ENCODE measurements at places on chromosomes 7 and 10.

- DNase-seq, result no peak
These were observed 224.2 kb upstream of the NPY start for GRCh38 chr7:24059775-24060174.

- DNase-seq, result no peak
These were observed 17.4 kb downstream of the PDE6C start for GRCh38 chr10:93629647-93630305.

DNA sequence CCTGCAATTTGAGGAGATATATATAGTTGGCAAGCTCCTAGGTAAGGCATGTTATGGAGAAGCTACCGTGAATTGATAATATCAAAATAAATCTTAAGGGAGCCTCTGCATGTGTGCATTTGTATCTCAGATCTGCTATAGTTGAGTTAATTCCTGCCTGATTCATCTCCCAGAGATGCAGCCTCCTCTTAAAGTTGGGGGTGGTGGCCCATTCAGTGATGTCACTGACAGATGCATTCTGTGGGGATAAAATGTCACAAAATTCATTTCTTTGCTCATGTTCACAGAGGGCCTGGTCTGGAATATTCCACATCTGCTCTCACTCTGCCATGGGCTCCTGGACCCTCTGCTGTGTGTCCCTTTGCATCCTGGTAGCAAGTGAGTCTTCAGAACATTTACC lies 185.8 kb upstream of the PRSS1 start:
- no peak for DNase-seq

GRCh38 chr7:68407460-68407859 lies 1190.8 kb upstream of the AUTS2 start:
- DNase-seq, result no peak

GRCh38 chr10:12214093-12214492 lies 18.1 kb downstream of the CDC123 start:
- DNase-seq, result no peak

DNA sequence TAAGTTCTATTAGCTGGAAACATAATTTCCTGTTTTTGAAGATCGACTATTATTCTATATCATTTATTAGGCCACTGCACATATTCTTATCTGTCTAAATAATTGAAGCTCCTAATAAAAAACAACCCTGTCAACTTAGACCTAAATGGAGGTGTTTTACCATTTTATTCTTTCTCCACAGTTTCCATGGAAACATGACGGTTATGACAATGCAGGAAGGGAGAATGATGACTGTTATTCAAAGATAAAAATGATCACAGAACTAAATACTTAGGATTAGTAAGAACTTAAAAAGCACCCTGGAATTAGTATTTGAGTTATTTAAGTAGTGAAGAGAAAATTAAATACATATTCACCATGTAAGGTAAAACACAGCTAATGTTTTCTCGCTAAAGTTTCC lies 119.9 kb upstream of the DKK1 start:
- DNase-seq, result no peak

DNA sequence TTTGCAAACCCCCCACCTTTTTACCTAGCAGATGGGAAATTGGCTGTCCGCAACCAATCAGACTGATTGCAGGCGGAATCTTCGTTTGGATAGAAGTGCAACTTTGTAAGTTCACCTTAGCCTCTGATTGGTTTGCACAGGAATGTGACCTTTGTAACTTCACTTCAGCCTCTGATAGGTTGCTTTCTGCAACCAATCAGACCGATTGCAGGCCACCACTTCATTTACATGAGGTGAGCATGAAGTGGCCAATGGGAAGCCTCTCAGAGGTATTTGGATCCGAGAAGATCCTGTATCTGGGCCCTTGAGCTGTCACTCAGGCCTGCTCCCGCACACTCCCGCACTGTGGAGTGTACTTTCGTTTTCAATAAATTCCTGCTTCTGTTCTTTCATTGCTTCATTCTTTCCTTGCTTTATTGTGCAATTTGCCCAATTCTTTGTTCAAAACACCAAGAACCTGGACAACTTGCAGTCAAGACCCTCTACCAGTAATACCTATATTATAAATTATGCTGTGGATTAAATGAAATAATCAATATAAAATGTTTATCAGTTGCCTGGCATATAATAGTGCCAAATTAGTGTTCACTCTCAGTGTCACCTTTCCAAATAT lies 491.4 kb downstream of the PLXNA4 start:
- DNase-seq, result no peak

GRCh38 chr10:106520698-106521097 lies 643.8 kb downstream of the SORCS1 start:
- no peak for DNase-seq

- no peak for DNase-seq
These were observed 57.4 kb upstream of the ADRB1 start for GRCh38 chr10:113986316-113986715.

GRCh38 chr7:26648554-26648953 lies 215.8 kb downstream of the SKAP2 start:
- DNase-seq, result no peak

DNA sequence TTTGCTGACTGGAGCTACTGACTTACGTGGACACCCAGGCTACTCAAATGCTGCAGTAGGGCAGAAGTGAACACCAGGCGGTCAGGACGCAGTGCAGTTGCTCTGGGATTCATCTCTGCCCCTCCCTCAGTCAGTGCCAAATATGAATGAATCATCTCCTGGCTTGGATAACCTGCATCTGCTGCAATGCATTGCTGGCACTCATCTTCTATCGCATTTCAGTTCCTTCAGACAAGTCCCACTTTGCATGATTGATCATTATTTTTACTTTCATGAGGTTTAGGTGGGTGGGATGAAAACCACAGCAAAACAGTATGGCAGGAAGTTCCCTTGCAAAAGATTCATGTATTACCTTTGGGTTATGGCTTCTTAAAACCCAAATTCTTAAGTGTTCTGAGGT lies 224.6 kb upstream of the NRP1 start:
- DNase-seq, result no peak

- no peak for DNase-seq
These were observed 692.5 kb downstream of the INHBA start for GRCh38 chr7:41010418-41010817.

DNA sequence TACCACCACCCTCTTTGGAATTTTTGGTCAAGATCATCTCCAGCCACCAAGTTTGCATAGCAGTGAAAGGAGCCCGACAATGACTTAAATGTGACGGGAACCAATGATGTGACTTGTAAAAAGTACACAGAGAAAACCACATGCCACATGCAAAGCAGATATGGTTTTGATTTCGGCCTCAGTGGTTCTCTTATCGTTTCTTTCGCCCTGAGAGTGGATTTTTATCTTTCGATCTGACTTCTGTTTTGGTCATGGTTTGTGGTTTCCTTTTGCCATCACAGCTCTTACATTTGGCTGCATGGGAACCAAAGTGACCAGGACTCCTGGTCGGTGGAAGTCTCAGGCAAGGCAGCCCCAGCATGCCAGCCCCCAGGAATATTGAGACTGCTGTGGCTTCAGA lies 31.5 kb downstream of the TCF7L2 start:
- peak; percentile 14 for DNase-seq

- DNase-seq, result no peak
These were observed 82.5 kb downstream of the CPVL start for GRCh38 chr7:29063872-29064271.

- no peak for DNase-seq
These were observed 99.3 kb downstream of the PPP1R3A start for GRCh38 chr7:113819474-113819873.

DNA sequence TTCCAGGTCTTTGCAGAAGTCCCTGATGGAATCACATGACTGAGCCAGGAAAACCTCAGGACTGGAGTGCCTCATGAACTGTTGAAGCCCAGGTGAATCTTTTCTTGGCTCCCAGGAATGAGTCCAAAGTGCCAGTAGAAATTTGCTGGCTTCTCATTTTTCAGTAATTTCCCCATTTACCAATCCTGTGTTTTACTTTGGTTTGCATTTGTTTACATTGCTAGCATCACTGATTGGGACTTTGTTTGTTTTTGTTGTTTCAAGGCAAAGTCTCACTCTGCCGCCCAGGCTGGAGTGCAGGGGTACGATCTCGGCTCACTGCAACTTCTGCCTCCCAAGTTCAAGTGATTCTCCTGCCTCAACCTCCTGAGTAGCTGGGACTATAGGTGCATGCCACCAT lies 1.6 kb upstream of the ZNF12 start:
- DNase-seq, result no peak

GRCh38 chr10:113479346-113480080 lies 73.3 kb upstream of the HABP2 start:
- no peak for DNase-seq

- no peak for DNase-seq
These were observed 253.6 kb downstream of the KIF20B start for GRCh38 chr10:89954787-89955566.

GRCh38 chr10:68869623-68870022 lies 31.5 kb upstream of the DDX50 start:
- no peak for DNase-seq

DNA sequence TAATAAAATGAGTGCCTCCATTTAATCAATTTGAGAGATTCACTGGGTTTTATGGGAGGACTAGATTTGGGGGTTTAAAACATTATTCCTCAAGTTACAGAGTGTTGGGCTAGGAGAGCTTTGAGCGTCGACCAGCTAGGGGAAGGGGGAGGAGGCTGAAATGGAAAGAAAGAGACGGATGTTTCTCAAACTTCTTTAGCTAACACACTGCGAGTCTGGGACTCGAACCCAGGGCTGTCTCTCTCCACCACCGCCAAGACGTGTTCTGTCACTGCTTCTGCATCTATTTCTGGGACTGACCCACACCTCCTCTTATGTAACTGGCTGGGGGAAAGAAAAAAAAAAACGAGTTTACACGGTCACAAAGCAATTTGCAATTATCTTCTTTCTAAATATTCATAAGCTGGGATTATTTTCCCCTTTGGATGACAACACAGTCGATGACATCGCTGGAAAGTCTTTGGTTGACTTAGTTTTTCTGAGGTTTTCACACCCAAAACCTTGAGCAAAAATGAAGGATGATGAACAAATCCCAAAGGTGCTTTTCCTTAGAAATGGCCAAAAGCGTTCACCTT lies 27.2 kb downstream of the CHST15 start:
- no peak for DNase-seq

- no peak for DNase-seq
These were observed 39.0 kb downstream of the CABCOCO1 start for GRCh38 chr10:61701706-61702105.

GRCh38 chr10:132468651-132469050 lies 68.9 kb upstream of the INPP5A start:
- no peak for DNase-seq

- no peak for DNase-seq
These were observed 98.5 kb upstream of the NPS start for GRCh38 chr10:127450644-127451043.

All from CD4-positive, alpha-beta T cell treated with Interleukin-2 at 100 ng/mL for 4 hours (primary cell).